T-helper 2 cell (primary cell): ENCODE measurements at places on chromosomes 12 and 14.
A peak's percentile ranks its signal among the peaks of the same experiment; 100 is the strongest.

GRCh38 chr14:20197459-20197858, 6.8 kb downstream of the OR11G2 start:
- no peak for DNase-seq

- DNase-seq, result no peak
Measured at GRCh38 chr12:84638811-84639368, 273.7 kb downstream of the SLC6A15 start.

GRCh38 chr14:39122330-39123138, 8.4 kb downstream of the GEMIN2 start:
- DNase-seq, result no peak

- no peak for DNase-seq
Measured at GRCh38 chr12:16347391-16348298, at the start of gene MGST1. Gene MGST1 (plus strand): TSS chr12:16347645. CDS start chr12:16354253, 6,608 bp downstream.

GRCh38 chr14:33184587-33184986, 245.9 kb downstream of the NPAS3 start:
- no peak for DNase-seq

- peak; percentile 96 for DNase-seq
Measured at GRCh38 chr12:111056618-111057521, 136.5 kb upstream of the MYL2 start.

DNA sequence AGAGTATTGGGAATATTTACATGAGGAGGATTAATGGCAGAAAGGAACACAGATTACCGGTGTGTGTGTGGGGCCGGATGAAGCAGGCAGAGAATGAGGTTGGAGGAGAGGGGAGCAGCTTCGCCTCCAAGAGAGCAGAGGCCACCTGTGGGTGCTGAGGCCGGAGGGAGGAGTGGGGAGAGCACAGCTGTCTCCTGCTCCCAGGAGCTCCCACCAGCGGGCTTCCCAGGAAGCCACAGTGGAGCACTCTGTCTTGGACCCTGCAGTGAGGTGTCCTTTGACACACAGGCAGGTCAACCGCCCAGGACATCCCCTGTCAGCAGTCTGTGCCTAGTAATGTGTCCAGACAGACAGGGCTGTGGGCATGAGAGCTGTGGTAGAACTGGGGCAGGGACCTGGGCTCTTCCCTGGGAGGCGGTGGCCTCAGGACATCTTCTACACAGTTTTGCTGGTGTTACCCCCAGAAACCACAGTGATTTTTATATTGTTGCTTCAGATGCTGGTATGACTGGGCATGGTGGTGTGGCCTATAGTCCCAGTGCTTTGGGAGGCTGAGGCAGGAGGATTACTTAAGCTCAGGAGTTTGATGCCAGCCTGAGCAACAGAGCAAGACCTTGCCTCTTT, 18.5 kb upstream of the AMN start:
- DNase-seq, result peak; percentile 28

DNA sequence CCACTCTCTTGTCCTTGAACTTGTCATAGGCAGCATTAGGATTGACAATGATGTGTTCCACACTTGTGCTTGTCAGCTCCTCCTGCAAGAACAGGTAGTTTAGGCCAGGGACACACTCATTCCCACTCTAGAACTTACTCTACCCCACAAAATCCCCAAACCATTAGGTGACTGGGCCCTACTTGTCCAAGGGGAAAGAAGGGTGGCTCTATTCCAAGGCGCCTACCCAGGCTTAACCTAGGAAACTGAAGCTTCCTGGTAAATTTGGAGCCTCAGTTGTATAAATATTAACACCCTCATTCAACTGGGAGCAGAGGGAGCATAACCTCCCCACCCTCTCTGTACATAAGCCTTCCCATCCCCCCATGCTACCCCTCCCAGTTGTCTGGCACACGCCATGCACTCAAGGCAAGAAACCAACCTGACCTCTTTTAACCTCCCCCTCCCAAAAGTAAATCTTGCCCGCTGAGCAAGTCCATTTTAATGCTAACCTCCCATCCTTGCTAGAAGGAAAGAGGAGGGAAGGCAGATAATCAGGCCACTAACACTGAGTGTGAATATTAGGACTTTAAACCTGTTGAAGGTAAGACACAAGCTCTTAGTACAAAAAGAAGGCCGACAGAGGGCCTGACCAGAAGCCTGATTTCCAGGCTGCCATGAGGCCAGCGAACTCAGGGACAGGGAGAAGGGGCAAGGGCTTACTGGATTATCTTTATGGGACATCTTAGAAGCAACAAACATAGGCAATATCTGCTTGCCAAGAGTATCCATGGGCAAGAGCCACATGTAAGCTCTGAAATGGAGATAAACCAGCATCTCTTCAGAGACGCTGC, 11.0 kb downstream of the DCTN2 start:
- no peak for DNase-seq

GRCh38 chr14:102935756-102936155, 13.3 kb downstream of the AMN start:
- no peak for DNase-seq
